CD8-positive, alpha-beta memory T cell (primary cell): ENCODE measurements at places on chromosomes 16 and 17.
A peak's percentile ranks its signal among the peaks of the same experiment; 100 is the strongest.

- no peak for DNase-seq
These were observed 258.3 kb downstream of the RBFOX1 start for GRCh38 chr16:7590934-7591333.

GRCh38 chr17:51496378-51496777 is 236.0 kb downstream of the UTP18 start:
- no peak for DNase-seq

DNA sequence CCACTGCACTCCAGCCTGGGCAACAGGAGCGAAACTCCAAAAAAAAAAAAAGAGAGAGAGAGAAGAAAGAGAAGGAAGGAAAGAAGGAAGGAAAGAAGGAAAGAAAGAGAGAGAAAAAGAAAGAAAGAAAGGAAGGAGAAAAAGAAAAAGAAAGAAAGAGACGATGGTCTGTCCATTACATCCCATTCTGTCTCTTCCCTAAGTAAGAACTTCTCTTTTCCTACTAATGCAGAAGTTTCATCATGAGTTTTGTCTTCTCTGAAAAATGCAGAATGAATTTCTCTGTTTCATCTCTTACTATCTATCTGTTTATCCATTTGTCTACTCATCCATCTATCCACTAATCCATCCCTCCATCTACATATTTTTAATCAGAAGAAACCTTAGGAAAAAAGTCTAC is 94.9 kb upstream of the MED13 start:
- DNase-seq: no peak

DNA sequence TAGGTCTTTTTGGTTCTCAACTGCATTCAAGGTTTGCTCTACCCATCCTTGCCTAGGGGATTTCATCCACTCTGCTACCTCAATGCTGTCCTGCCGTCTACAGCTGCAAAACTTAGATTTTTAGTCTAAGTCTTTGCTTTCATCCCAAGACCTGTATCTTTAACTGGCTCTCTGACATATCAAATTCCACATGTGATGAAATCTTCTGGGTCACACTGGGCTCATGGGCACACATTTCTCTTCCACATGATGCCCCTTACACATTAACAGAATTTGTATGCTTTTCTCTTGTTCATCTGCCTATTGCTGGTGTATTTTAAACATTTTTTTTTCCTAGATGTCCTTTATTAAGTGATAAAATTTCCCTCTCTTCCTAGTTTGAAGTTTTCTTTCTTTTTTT is 39.6 kb downstream of the MAF start:
- no peak for DNase-seq

- no peak for DNase-seq
These were observed 7.3 kb downstream of the ARHGAP27 start for GRCh38 chr17:45425125-45425983.

DNA sequence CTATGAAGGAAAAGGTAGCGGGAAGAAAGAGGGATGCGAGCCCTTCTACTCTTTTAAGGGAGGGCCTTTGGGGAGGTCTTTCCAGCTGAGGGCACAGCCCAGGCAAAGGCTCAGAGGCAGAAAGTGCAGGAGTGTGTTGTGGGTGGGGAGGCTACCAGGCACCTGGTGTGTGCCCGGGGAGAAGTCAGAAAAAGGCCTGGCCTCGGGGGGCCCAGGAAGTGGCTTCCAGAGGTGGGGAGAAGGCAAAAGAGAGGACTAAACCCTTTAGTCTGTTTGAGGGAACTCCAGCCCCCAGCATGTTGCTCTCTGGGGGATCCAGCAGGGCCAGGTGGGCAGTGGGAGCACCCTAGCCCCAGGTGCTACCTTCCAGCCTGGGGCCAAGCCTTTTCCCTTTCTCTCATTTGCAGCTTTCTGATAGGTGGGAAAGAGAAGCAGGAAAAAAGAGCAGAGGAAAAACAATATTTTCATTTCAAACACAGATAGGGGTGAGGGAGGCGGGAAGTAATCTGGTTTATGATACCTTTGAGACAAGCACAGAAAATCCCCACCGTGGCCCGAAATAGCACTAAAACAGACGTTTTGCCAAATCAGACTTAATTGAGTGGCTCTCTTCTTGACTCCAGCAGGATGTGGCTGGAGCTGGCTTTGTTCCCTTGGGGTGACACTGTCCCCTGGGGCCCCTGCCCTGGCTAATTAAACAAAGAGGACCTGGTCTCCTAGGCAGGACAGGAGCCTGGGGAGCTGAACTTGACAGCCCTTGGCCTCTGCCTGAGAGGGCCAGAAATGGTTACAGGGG is 10.4 kb downstream of the RAI1 start:
- DNase-seq: no peak

- peak; percentile 31 for DNase-seq
These were observed 38.3 kb downstream of the ABCC12 start for GRCh38 chr16:48117217-48118105.

- DNase-seq: no peak
These were observed 57.5 kb downstream of the CYB5B start for GRCh38 chr16:69481901-69482341.

DNA sequence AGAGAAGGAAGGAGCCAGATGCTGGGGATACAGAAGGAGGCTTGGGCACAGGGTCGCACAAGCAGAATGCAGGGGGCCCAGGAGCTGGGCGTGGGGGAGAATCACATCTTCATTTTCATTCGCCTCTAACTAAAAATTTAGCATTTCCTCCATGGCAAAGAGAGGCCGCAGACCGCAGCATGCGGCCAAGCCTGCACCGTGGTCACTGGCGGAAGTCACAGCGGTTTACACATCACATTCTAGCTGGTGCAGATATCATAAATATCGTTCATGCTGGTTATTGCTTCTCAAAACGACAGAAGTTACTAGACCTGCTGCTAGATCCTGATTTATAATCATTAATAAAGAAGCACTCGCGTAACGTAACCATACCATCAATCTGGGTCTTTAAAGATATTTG is 162.0 kb downstream of the NTN1 start:
- DNase-seq: peak; percentile 9

GRCh38 chr17:43126911-43127290 is 1.7 kb upstream of the BRCA1 start:
- DNase-seq: no peak

DNA sequence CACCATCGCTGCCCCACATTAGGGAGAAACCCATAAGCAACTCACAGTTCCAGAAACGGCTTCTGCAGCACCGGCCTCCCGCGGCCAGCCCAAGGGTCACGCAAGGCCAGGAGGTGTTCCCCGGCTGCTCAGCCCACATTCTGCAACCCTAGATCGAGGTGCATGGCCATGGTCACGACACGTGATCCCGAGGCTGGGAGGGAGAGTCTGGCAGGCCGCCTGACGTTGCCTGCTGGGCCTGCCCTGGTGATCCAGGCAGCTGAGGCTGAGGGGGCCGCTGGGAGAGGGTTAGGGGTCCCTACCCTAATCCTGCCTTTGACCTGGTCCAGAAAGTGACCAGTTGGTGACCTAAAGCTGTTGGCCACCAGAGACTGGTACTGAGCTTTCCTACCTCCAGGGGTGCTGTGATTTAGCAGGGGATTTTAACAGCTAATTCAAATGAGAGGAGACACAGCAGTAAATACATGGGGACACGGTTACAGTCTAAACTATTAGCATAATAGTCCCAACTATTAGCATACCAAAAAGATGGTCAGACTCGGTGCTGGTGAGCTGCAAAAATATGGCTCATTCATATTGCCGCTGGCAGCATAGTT is 97.4 kb upstream of the CIBAR2 start:
- no peak for DNase-seq

DNA sequence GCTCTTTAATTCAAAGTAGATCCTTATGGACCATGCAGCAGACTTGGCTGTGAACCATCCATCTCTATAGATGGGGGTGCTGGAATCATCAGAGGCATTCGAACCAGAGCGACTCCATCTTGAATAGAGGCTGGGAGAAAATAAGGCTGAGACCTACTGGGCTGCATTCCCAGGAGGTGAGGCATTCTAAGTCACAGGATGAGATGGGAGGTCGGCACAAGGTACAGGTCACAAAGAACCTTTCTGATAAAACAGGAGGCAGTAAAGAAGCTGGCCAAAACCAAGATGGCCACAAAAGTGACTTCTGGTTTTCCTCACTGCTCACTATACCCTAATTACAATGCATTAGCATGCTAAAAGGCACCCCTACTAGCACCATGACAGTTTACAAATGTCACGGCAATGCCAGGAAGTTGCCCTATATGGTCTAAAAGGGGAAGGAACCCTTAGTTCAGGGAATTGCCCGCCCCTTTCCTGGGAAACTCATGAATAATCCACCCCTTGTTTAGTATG is 89.2 kb upstream of the BRD7 start:
- no peak for DNase-seq
